Panc1 (cell line): ENCODE measurements at places on chromosomes 6 and 20. TPM values are rescaled to one million over a fixed set of nuclear protein-coding genes. Genes with fewer than 3 reads are reported as not detected.

DUSP15 gene
- 23.6 TPM for total RNA-seq

SERINC1 gene
- 131 TPM for total RNA-seq

SYCP2L gene
- total RNA-seq = 2.4 TPM

- H3K27me3 ChIP-seq = no peaks in the 10 kb centered on the region
- H3K36me3 ChIP-seq = no peaks in the 10 kb centered on the region
- no peaks in the 10 kb centered on the region for H3K4me1 ChIP-seq
- H3K27ac ChIP-seq = no peak overlapping the region
These were observed 289.7 kb upstream of the ID4 start for GRCh38 chr6:19547507-19547906.

- H3K36me3 ChIP-seq = peaks cover 3% of the 10 kb centered on the region; the same call in 1 of the 2 replicates
- H3K4me1 ChIP-seq = no peaks in the 10 kb centered on the region
- no peak overlapping the region for H3K27ac ChIP-seq
- no peak overlapping the region for H3K4me3 ChIP-seq
- DNase-seq = no peak
- no peaks in the 10 kb centered on the region for H3K27me3 ChIP-seq
These were observed 114.4 kb downstream of the SLC23A2 start for GRCh38 chr20:4886771-4887527.

DNA sequence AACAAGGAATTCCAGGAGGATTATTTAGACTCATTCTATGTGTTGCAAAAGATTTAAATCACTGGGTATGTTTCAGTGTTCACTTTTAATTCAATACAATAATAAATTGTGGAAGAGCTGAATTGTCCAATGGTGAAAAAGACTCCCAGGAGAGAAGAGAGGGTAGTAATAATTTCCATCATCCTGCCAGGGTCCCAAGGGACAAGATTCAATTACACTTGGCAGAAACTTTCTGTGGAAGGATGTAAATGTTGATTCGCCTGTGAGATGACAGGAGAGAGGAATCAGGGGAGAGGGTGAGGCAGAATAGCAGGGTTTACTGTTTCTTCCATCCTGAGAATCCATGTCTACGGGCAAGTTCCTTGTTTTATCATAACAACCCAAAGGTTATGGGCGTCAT is 342.7 kb downstream of the ESR1 start:
- H3K27ac ChIP-seq = no peak overlapping the region
- no peak for DNase-seq
- no peaks in the 10 kb centered on the region for H3K36me3 ChIP-seq

GRCh38 chr6:6655805-6656251 is 67.3 kb downstream of the LY86 start:
- no peak for DNase-seq
- H3K4me3 ChIP-seq = no peak overlapping the region
- H3K4me1 ChIP-seq = no peaks in the 10 kb centered on the region

- no peaks in the 10 kb centered on the region for H3K36me3 ChIP-seq
- peaks cover 4% of the 10 kb centered on the region; the same call in 1 of the 2 replicates for H3K27me3 ChIP-seq
- no peak overlapping the region for H3K27ac ChIP-seq
- H3K4me1 ChIP-seq = no peaks in the 10 kb centered on the region
- no peak for DNase-seq
These were observed 59.0 kb downstream of the CD164 start for GRCh38 chr6:109323241-109323640.

GRCh38 chr6:31112478-31112877 is at the start of gene C6orf15:
Gene C6orf15 (minus strand): TSS chr6:31112575. CDS start chr6:31112555, 20 bp downstream.
- H3K27ac ChIP-seq = no peak within 1 kb of the TSS
- H3K4me3 ChIP-seq = no peak within 1 kb of the TSS

DNA sequence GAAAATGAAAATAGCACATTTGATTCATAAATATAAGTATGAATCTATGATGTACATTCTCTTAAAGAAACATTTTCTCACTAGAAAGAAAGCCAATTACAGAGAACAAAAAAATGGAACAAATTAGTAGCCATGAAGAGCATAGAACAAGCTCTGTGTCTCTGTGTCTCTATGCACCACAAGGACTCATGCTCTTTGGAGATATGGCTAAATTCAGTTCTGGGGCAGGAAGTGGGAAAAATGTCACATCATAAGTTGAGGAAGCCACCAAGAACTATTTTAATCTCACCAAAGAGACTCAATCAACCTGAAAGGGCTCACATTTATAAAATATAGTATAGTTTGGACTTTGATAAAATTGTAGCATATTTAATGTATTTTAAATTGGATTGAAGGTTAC is 1259.8 kb upstream of the GJE1 start:
- no peak overlapping the region for H3K4me3 ChIP-seq
- no peaks in the 10 kb centered on the region for H3K4me1 ChIP-seq
- no peaks in the 10 kb centered on the region for H3K36me3 ChIP-seq
- no peak overlapping the region for H3K27ac ChIP-seq
- no peaks in the 10 kb centered on the region for H3K27me3 ChIP-seq
- DNase-seq = no peak
